ENCODE measurements at places on chromosomes 3 and 15.

DNA sequence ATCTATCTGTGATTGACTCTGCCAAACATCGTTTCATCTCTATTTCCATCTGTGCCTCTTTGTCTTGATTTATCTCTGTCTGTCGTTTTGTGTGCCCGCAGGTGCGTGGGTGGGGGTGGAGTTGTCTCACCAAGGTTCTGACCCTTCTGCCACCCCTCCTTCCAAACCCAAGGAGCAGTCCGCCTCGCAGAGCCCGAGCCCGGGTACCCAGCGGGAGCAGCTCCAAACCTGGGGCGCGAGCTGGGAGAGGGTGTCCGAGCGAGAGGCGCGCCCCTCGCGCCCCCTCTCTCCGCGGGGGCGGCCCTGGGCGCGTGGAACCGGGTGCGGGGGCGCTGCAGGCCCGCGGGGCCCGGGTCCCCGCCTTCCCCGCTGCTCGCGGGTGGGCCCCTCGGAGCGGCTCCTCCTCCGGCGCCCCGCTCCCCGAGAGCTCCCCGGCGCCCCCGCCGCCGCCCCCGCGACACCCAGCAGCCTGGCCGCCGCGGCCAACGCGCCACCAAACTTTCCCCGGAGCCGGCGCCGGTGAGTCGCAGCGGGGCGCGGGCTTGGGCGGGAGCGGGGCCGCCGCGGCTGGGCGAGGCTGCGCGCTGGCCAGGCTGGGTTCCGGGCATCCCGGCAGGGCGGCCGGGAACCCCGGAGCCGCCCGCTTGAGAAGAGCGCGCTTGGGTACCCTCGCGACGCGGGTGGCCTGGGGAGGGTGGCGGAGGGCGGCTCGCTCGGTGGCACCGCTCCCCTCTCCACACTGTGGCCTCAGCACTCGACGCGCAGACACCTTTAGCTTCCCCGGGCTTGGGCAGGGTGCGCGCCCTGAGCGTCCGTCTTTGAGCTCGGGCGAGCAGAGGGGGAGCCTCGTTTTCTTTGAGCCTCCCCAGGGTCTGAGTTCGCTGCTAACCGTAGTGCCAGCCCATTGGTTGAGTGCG, at the start of gene HRH1:
TSS of gene HRH1 (plus strand) at position 458 of the 917 bp plus-strand sequence. CDS start 104,545 bp downstream, outside the sequence.
- DNase-seq = no peak

- DNase-seq = no peak
These were observed 237.2 kb downstream of the MBNL1 start for GRCh38 chr3:152505926-152506325.

DNA sequence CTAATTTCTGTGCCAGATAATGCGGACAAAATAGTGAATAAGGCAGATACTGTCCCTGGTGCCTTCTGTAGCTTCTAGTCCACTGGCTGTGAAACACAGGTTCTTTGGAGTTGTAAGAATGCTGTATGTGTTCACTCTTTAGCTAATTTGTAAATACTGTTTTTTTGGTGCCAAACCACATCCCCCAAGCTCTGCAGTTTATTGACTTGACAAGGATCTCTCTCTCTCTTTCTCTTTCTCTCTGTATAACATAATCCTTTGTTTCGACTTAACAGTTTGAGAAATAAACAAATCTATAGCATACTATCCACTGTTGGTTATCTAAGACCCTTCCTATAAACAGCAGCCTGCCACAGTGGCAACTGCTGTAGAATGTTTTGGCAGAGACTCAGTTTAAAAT, 7.6 kb downstream of the SMAD3 start:
- DNase-seq = no peak

GRCh38 chr15:99429681-99430081, 136.1 kb upstream of the MEF2A start:
- no peak for DNase-seq

- no peak for DNase-seq
These were observed 39.1 kb upstream of the RASGRP1 start for GRCh38 chr15:38603672-38604071.

- DNase-seq = no peak
These were observed 10.9 kb downstream of the PARP9 start for GRCh38 chr3:122553171-122553570.

- DNase-seq = no peak
These were observed 149.2 kb upstream of the MITF start for GRCh38 chr3:69590111-69590510.

- DNase-seq = peak; percentile 90
These were observed 3.2 kb downstream of the RTP3 start for GRCh38 chr3:46500656-46501635.

- DNase-seq = peak; percentile 5
These were observed 78.0 kb downstream of the CHCHD6 start for GRCh38 chr3:126781889-126782491.

DNA sequence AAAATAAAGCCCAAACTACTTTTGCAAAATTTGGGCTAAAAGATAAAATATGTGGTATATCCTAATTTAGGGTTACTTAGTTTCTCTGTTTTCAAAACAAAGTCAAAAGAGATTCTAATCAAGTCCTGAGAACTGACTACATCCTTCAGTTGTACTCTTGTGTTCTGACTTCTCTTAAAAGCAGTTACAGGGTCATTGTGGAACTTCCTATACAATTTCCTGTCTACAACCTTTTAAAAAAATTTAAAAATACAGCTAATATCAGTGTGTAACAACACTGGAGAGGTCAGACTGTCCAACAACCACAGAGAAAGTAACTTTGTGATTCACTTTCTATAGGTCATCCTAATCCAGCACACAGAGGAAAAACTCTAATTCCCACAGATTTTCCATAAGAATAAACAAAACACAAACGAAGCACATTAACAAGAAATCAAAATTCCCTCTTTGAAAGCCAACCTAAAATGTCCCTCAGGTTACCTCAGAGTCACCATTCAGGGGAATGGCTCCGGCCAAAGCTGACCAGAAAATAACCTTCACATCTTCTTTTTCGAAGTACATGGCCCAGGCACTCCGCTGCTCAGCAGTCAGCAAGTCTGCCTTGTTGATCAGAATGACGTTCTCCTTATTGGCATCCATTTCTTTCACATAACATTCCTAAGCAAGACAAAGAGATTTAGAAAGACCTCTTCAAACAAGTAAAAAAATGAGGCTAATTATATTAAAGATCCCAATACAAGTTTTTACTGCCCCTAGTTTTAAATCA, 13.3 kb downstream of the LSG1 start:
- DNase-seq = no peak

- DNase-seq = no peak
These were observed 32.8 kb upstream of the EID1 start for GRCh38 chr15:48845123-48845522.

- DNase-seq = peak; percentile 51
These were observed 346.6 kb upstream of the DCBLD2 start for GRCh38 chr3:99248130-99248529.

- no peak for DNase-seq
These were observed 2.3 kb downstream of the SERF2 start for GRCh38 chr15:43794269-43795037.

GRCh38 chr3:42010530-42010929, 48.6 kb upstream of the ULK4 start:
- DNase-seq = no peak

DNA sequence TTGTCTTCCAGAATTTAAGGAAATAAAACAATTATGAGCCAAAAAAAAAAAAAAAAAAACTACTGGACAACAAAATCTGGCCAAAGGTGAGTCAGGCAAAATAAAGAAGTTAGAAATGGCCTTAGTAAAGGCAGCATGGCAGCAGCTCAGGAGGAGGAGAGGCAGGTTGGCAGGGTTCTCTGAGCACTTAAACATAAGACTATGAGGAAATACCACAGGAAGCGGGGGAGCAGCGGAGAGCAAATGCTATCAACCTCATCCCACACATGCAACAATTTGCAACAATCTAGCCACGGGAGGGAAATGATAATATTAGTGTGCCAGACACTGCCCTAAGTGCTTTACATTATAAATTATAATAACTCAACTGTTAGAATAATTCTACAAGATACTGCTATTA, 247.3 kb upstream of the NSMCE3 start:
- DNase-seq = peak; percentile 81

- DNase-seq = no peak
These were observed 9.5 kb downstream of the ITGB5 start for GRCh38 chr3:124877674-124878073.

DNA sequence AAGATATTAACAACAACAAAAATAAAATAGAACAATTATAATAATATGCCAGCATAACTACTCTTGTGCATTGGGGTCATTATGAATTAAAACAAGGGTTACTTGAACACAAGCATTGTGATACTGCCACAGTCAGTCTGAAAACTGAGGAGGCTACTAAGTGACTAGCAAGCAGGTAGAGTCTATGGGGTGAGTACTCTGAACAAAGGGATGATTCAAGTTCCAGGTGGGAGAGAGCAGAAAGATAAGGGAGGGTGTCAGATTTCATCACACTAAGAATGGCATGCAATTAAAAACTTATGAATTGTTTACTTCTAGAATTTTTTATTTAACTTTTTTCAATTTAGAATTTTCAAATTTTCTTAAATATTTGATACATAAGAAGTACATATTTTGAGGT, 754.4 kb upstream of the GOLIM4 start:
- DNase-seq = no peak

All from NCI-H226 (cell line).